H4 (cell line): ENCODE measurements at places on chromosomes 5 and 9. TPM values are rescaled to one million over a fixed set of nuclear protein-coding genes. Genes with fewer than 3 reads are reported as not detected.

DNA sequence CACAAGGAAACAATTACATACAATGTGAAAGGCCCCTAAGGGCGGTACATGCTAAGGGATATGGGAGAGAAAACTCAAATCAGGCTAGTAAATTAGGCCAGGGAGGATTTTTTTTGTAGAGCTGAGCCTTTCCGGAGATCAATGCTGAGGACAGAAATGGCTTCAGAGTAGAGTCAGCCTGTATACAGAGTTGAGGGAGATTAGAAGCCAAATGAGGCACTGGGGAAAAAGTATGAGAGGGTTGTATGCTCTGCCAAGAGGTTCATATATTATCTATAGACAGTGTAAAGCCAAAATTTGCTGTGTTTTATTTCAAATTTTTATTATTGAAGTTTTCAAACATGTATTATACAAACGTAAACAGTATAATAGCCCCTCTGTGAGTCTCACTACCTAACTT is 103.1 kb downstream of the BNC2 start:
- DNase-seq = no peak

DNA sequence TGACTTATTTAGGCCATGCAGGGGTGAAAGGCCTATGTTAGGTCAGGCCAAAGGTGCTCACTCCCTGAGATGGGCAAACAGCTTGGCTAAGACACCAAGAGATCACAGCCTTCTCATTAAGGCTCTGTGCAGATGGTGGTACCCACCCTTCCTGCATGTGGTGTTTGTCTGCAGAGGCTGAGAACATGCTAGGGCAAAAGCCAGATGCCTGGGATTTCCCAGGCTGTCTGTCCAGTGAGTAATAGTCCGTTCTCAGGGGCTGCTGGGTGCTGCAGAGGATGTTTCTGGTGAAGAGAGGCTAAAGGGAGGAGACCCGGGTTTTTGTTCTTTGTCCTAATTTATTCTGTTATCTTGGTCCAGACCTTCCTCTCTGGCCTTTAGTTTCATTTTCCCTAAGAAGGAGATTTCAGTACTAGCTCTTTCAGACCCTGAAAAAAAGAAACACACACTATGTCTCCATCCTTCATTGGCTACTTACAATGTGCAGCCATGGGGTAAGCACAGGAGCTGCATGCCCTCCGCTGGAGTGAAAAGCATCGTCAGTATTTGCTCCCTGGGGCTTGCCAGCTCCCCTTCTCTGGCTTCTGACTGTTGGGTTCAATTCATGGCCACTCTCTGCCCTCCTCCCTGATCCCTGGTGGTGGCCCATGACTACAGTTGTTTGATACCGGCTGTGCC is 23.4 kb upstream of the GLRA1 start:
- DNase-seq = no peak

The PCDHA1 gene
- 0.45 and 0.56 TPM in 2 replicates for total RNA-seq

DNA sequence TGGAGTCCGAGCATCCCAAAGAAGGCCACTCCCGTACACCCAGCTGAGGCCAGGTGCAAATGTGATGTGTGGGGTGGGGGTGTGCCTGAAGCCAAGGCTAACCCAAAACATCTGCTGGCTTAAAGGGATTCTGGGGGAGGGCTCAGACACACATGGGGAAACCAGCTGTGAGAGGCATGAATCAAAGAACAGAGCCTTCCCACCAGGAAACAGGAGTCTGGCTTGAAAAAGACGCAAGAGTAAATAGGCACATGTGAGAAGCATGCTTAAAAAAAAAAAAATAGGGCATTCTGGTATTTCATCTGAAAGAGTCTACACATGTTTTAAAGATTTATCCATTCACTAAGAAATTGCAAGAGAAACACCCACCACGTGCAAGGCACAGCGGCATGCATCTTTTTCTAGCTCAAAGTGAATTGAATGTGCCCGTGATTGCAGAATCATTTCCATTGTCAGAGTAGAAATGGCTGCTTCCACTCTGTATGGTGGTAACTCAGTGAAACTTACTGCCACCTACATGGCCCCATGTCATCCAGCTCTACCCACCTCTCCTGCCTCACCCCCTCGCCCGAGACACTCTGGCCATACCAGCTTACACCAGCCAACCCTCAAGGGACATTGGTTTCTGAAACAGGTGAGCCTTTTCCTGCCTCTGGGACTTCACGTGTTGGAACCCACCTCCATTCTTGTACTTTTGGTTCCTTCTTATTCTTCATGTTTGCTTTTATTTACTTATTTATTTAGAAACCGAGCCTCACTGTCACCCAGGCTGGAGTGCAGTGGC is 71.5 kb downstream of the SEMA5A start:
- no peak for DNase-seq
